ENCODE measurements at places on chromosomes 1 and 21. TPM values are rescaled to one million over a fixed set of nuclear protein-coding genes. Genes with fewer than 3 reads are reported as not detected.

DNA sequence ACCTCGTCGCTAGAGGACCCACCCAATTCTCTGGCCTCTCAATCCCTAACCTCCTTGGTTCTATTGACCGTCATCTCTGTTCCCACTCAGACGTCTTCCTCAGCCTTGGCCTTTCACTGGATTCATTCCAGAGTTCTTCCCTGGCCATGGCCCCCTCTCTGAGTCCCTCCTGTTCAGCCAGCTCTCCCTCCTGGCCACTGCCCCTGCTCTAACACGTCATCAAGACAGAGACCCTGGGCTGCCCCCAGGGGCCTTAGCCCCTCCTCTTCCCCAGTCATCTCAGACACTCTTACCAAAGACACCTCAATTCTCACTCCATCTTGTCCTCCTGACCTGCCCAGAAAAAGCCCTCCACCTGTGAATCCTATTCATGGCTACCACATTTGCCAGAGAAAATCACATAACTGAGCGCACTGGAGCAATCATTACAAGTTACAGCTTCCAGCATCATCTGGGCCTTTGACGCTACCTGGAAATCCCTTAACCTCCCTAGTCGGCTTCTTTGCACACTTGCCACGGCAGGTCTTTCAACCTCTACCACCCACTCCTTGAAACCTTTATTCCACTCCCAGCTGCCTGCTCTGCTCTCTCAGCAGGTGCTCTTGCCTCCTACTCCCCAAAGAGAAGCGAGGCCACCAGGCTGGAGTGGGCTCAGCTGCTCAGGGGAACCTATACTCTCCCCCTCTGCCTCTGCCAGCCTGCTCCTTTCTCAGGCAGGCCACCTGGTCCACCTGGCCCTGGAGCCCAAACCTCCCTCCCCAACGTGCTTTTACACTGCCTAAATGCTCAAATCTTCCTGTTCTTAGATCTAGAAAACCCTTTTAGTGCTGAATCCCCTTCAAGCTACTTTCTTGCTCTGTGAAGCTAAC lies 14.0 kb downstream of the DCST2 start:
- H3K4me1 ChIP-seq = peaks cover 61% of the 10 kb centered on the region
- peaks cover 24% of the 10 kb centered on the region for H3K36me3 ChIP-seq
- H3K27me3 ChIP-seq = no peaks in the 10 kb centered on the region

DNA sequence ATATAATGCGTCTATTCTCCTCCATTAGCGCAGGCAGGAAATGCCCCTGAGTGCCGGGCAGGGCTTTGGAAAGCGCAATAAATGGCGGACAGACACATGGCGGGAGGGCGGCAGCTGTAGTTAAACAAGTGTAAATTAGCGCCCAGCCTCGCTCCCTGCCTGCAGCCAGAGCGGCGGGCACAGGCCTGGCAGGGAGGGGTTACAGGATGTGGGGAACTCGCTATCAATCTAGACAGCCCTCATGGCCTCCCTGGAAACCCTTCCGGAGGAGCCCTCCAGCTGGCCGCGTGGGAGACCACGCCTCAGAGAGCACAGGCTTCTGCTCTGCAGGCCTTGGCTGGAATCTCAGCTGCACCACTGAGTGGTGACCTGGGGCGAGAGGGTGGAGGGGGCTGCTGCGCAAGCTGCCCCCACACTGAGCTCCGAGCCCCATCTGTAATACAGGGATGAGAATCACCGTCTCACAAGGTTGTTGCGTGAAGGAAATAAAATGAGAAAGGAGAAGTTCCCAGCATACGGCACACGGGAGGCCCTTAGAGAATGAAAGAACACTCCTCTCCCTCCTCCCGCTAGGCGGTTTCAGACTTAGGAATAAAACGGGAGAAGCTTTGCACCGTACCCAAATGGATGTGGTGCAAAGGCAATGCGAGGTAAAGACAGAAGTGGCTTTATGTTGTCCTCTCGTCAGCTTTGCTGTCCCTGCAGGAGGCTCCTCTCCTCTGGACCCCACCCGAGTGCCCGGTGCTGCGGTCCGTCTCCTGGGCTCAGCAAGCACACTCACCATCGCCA lies 167.2 kb upstream of the POU3F1 start:
- peaks cover 9% of the 10 kb centered on the region for H3K4me1 ChIP-seq
- peak; percentile 82 for DNase-seq
- no peak overlapping the region for H3K4me3 ChIP-seq
- no peak overlapping the region for H3K27ac ChIP-seq
- no peaks in the 10 kb centered on the region for H3K36me3 ChIP-seq

DNA sequence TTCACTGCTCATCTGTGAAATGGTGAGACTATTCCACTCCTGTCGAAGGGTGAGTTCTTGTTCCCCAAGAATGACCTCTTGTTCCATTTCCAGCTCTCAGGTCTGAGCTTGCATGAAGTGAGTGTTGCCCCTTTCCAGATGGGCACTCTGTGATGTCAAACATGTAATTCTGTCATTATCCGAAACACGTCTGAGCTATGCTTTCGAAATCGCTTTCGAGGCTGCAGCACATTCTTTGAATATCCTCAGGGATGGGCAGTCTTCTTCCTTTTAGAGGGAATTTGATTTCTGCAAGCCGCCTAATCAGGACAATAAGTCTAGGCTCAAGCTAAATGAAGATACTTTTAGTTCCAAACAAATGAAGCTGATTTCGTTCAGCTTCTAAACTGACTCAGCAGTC lies 15.1 kb downstream of the NFASC start:
- DNase-seq = no peak
- H3K27me3 ChIP-seq = peaks cover 5% of the 10 kb centered on the region
- H3K4me3 ChIP-seq = no peak overlapping the region
- H3K27ac ChIP-seq = peak overlapping the region; percentile 61
- no peaks in the 10 kb centered on the region for H3K4me1 ChIP-seq
- H3K36me3 ChIP-seq = no peaks in the 10 kb centered on the region

The CAMK1G gene
- 3.0 TPM for total RNA-seq

- peaks cover 11% of the 10 kb centered on the region for H3K4me1 ChIP-seq
- H3K4me3 ChIP-seq = no peak overlapping the region
- no peaks in the 10 kb centered on the region for H3K36me3 ChIP-seq
- peaks cover 5% of the 10 kb centered on the region for H3K27me3 ChIP-seq
- H3K27ac ChIP-seq = peak overlapping the region; percentile 19
- DNase-seq = no peak
Measured at GRCh38 chr21:35423709-35424108, 374.6 kb upstream of the RUNX1 start.

GRCh38 chr1:3732434-3733093 lies 19.7 kb upstream of the CCDC27 start:
- no peak for DNase-seq
- peaks cover 35% of the 10 kb centered on the region for H3K36me3 ChIP-seq
- no peak overlapping the region for H3K27ac ChIP-seq
- H3K4me3 ChIP-seq = no peak overlapping the region
- no peaks in the 10 kb centered on the region for H3K4me1 ChIP-seq
- peaks cover 7% of the 10 kb centered on the region for H3K27me3 ChIP-seq

DNA sequence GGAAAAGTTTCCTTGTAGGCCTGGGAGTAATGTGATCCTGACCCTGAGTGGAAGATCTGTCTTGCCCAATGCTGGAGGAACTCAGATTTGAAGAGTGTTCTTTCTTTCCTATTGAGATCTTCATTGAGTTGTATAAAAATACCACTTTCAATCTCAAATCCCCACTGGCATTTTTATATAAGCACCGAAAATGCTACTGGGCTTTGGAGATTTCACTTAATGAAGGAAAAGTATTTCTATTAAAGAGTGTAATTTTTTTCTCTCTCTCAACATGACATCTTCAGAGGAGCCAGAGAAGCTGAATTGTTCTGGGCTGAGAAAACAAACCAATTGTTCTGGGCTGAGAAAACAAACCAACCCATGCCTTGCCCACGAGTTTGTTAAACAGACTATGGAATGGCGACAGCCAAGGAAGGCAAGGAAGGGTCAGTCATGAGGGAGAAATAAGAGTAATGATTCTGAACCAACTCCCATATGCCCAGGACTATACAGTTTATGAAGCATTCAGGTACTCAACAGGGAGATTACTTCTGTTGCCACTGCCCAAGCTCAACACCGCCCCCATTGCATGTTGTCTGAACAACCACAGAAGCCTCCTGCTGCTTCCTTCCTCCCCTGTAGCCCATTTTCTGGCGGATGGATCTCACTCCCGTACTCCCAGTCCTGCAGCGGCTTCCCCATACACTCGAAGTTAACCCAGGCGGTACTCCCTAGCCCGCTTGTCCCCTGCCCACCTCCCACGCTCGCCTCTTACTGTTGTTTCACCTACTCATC lies 103.2 kb downstream of the BEND5 start:
- H3K27me3 ChIP-seq = no peaks in the 10 kb centered on the region

GRCh38 chr21:32726839-32727686 lies 750 bp downstream of the SYNJ1 start:
- H3K27ac ChIP-seq = peak overlapping the region; percentile 93
- no peaks in the 10 kb centered on the region for H3K36me3 ChIP-seq
- no peaks in the 10 kb centered on the region for H3K27me3 ChIP-seq
- peaks cover 18% of the 10 kb centered on the region for H3K4me1 ChIP-seq
- H3K4me3 ChIP-seq = peak overlapping the region; percentile 71
- DNase-seq = no peak

DNA sequence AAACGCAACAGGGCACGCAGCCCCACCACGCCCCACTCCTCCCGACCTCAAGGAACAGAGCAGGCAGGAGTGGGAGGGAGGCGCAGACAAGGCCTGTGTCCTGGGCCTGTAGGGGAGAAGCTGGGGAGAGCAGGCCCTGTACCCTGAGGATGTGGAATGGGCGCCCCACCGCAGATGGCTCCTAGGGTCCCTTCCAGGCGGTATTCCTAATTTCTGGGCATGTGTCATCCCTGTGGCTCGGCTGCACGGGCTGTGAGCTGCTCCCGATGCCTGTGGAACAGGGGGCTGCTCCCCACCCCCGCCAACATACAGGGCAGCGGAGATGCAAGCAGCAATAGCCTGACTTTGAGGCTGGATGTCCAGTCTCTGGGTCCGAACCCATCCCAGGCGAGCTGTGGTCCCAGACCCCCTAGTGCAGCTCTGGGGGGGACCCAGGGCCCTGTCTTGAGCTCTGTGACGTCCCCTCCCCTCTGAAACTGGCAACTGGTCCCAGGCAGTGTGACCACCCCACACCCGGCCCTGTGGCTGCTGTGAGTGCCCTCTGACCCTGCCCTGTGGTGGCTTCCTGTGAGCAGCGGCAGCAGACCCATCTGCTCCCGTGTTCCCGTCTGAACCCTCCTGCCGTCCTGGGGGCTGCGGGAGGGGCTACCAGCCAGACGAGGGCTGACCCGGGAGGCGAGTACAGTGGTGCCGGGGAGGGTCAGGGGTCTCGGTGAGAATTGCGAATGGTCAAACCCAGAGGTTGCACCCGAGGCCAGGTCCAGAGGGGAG lies 13.9 kb upstream of the COL6A2 start:
- peak; percentile 57 for DNase-seq
- H3K36me3 ChIP-seq = no peaks in the 10 kb centered on the region
- H3K4me1 ChIP-seq = no peaks in the 10 kb centered on the region

- H3K4me1 ChIP-seq = peaks cover 11% of the 10 kb centered on the region
- H3K36me3 ChIP-seq = no peaks in the 10 kb centered on the region
- DNase-seq = no peak
Measured at GRCh38 chr1:11882814-11883538, 24.2 kb upstream of the NPPB start.

The RSPH1 gene
- total RNA-seq = not detected

DNA sequence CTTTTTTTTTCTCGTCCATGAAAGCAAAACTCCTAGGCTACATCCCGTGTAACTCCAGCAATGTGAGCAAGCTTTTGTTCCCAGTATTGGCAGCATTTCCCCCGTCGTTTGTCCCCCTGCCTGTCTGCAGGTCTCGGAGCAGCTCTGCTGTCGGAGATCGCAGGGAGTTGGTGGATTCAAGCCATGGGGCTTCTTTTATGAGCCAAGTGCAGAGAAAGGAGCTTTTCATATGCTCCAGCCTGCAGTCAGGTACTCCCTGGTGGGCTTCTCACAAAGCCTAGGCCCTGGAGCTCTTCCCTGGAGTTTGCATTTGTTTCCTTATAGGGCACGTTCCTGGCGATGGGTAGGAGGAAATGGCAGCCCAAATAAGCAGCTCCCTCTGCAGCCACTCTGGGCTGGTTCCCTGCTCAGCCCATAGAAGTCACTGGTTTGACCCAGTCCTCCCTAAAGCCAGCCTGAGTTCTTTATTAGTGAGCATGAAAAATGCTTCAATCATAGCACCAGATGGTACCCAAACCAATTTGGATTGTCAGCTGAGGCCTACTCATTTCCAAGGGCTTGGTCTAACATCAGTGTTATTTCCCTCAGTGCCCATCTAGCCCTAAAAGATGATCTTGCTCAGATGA lies 78.3 kb downstream of the NUF2 start:
- no peak overlapping the region for H3K27ac ChIP-seq
- H3K4me1 ChIP-seq = no peaks in the 10 kb centered on the region
- DNase-seq = no peak
- H3K36me3 ChIP-seq = no peaks in the 10 kb centered on the region
- H3K27me3 ChIP-seq = no peaks in the 10 kb centered on the region
- no peak overlapping the region for H3K4me3 ChIP-seq

The TCHH gene
- total RNA-seq = 4.5 TPM

The PHGDH gene
- 15.3 TPM for total RNA-seq

- no peaks in the 10 kb centered on the region for H3K4me1 ChIP-seq
- H3K36me3 ChIP-seq = no peaks in the 10 kb centered on the region
- no peaks in the 10 kb centered on the region for H3K27me3 ChIP-seq
- no peak for DNase-seq
- H3K4me3 ChIP-seq = no peak overlapping the region
- no peak overlapping the region for H3K27ac ChIP-seq
Measured at GRCh38 chr1:98104289-98104688, 183.5 kb upstream of the DPYD start.

DNA sequence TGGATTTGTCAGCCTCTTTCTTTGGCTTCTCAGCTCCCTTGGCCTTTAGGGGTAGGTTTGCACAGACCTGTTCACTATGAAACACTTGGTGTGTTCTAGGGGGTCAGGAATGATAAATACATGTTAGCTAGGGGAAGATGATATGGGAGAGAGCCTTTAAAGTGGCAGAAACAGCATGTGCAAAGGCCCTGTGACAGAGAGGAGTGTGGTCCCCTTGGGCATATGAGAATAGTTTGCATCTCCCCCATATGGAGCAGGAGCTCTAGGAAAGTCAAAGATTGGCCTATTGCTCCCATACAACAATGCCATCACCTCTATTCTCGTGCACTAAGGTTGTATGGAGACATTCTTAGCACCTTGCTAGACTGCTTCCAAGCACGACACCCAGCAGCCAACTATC lies 10.7 kb upstream of the NTPCR start:
- no peak overlapping the region for H3K4me3 ChIP-seq
- H3K27me3 ChIP-seq = no peaks in the 10 kb centered on the region
- no peak overlapping the region for H3K27ac ChIP-seq
- DNase-seq = no peak

DNA sequence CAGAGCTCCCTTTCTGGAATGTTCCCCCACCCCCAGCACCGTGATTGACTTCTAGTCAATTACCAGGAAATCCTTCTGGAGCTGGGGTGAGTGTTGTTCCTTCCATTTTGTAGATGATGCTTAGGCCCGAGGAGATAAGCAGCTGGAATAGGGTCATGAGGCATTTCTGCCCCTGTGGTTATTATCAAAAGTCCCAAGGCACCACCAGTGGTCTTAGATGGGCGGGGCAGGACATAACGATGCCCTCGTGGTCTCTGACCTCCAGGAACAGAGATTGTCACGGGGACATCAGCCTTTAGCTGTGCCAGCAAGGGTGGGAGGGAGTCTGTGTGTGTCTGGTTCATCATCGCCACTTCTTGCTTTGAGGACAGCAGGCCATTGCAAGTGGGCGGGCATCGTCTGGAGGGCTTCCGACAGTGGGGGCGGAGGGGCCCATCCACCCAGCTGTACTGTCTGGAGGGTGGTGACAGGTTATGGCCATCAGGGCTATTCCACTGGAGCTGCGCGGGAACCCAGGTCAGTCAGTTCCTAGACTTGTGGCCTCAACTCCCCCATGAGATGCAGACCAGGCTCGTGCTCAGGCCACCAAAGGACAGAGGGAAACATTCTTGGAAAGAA lies 22.6 kb downstream of the TNFRSF8 start:
- no peak overlapping the region for H3K27ac ChIP-seq
- H3K4me3 ChIP-seq = no peak overlapping the region
- DNase-seq = peak; percentile 51
- H3K4me1 ChIP-seq = peaks cover 28% of the 10 kb centered on the region
- no peaks in the 10 kb centered on the region for H3K36me3 ChIP-seq

Measured in spleen (tissue), 13 donors.